ENCODE measurements at places on chromosomes 7 and 10. TPM values are rescaled to one million over a fixed set of nuclear protein-coding genes. Genes with fewer than 3 reads are reported as not detected.

DNA sequence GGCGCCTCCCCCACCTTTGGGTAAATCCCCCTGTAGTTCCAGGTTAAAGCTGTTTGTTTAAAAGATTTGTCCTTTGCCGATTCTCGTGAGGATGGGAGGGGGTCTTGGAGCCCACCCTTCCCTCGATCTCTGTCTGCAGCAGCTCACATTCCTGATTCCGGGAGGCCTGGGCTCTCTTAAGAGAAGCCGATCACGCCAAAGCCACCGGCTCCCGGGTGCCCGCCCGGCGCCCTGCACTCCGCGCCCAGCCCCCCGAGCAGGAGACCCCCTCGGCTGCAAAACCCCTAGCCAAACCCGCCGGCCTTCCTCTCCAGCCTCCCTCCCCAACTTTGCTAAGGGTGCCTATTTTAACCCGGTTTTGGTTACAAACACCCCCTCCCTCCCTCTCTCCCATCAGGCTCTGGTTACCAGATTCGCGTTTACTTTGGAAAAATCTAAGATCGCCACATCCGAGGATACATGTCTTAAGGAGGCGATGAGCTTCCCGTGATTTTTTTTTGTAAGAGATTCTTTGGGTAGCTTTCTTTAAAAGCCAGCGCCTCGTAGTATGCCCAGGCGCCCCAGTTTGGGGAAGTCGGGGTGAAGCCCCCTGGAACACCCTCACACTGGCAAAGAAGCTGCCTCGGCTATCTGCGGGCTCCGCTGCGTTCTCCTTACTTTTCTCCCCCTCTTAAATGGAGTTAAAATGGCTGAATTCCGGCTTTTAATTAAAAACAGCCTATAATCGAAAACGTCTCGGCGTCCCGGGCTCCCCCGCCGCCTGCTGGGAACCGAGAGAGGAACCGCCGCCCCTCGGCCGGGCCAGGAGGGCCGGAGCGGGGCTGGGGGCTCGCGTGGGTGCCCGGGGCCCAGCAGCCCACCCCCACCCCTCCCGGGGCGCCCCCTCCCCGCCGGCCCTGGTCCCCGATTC, 983 bp downstream of the TNRC18 start:
- no peak for DNase-seq

NRBF2 gene
- 14.6 TPM for total RNA-seq

DNA sequence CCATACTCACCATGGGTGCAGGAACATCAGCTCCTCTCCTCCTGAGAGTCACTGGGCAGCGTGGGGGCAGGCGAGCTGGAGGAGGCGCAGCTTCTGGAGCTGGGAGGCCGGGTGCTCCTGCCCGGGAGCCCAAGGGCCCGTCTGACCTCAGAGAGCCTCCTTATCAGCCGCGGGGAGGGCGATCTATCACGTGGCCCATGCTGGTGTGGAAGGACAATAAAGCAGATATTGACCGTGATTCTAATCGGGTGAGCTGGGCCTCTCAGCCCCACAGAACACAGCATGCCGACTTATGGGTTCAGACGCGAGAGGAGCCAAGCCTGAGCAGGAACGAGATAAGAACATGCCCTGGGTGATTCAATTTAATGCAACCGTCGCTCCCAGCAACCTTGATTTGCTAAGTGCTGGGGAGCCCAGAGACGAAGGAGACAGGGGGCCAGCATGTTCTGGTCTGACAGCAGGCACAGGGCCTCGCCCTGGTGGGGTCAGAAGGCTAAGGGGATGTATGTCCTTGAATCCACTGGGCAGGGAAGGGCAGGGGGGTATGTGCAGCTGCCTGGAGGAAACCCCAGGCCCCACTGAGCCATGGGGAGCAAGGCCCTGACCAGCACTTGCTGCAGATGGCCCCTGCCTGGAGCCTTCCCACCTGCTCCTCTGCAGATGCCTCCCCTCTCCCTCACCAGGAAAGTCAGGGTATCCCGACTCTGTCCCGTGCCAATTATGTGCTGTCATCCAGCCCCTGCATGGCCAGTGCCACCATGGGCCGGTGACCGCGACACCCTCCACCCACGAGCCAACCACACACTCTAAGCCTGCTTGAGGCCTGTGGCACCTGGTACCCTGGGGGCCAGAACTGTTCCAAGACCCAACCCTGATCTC, 95.3 kb upstream of the RET start:
- peak; percentile 40 for DNase-seq

GRCh38 chr7:101636822-101637623, 7.9 kb upstream of the MYL10 start:
- no peak for DNase-seq

ADRA2A gene
- 7.2 TPM for total RNA-seq

ZNF425 gene
- total RNA-seq, result 3.0 TPM

STK32C gene
- total RNA-seq, result 10.8 TPM

- no peak for DNase-seq
These were observed 22.8 kb upstream of the PRKAG2 start for GRCh38 chr7:151899513-151900360.

RELN gene
- total RNA-seq, result 1.5 TPM

- DNase-seq, result no peak
These were observed 155.4 kb downstream of the NRP1 start for GRCh38 chr10:33179067-33179466.

- DNase-seq, result no peak
These were observed 64.2 kb upstream of the GNAI1 start for GRCh38 chr7:80070391-80070790.

GRCh38 chr10:76244061-76244686, 812.8 kb downstream of the LRMDA start:
- DNase-seq, result no peak

TMEM213 gene
- not detected for total RNA-seq

- no peak for DNase-seq
These were observed 255.3 kb downstream of the CELF2 start for GRCh38 chr10:11272915-11273389.

GRCh38 chr10:59865101-59865500, 41.3 kb downstream of the CCDC6 start:
- DNase-seq, result no peak
